ENCODE measurements at places on chromosomes 6 and 20. TPM values are rescaled to one million over a fixed set of nuclear protein-coding genes. Genes with fewer than 3 reads are reported as not detected.

SLC25A27 gene
- total RNA-seq: 19.1 TPM

HLA-DRB5 gene
- 279 TPM for total RNA-seq

SLC32A1 gene
- total RNA-seq: not detected

HRH3 gene
- not detected for total RNA-seq

RSPO3 gene
- 8.0 TPM for total RNA-seq

ANKRD6 gene
- 17.7 TPM for total RNA-seq

HCRTR2 gene
- total RNA-seq: not detected

CITED2 gene
- 275 TPM for total RNA-seq

GRCh38 chr6:33717934-33718455 lies 6.5 kb upstream of the UQCC2 start:
- no peak for DNase-seq

- DNase-seq: no peak
Observed at GRCh38 chr6:43724354-43724753, 36.8 kb upstream of the MRPS18A start.

DNA sequence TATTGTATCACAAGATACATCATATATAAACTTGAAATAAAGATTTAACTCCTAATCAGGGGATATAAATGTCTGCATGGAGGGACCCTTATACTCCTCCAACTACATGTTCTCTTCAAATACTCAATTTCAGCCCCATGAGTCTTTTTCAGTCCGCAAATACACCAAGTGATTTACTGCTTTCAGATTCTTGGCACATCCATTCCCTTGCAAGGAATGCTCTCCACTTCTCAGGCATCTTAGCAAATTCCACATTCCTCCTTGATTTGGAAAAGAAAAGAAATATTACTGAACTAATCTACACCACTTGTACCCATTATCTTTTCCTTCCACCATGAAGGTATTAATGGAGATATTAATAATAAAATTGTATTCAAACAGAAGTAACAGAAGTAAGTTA lies 999.4 kb upstream of the GJE1 start:
- DNase-seq: no peak

DNA sequence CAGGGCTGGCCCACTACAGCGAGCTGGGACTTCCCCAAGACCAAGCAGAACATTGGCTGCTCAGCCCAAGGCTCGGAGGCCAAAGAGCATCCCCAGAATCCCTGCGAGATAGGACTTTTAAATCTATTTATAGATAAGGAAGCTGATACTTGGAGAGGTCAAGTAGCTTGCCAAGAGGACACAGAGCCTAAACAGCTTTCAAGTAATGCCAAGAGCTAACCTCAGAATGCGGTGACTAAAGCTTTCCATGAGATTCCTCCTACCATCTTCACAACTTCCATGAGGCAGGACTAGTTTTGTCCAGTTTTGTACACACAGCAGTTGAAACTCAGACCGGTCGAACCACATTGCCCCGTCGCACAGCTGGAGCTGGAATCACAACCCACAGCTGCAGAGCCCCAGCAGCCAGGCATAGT lies 168.1 kb upstream of the TOP1 start:
- no peak for DNase-seq

DNA sequence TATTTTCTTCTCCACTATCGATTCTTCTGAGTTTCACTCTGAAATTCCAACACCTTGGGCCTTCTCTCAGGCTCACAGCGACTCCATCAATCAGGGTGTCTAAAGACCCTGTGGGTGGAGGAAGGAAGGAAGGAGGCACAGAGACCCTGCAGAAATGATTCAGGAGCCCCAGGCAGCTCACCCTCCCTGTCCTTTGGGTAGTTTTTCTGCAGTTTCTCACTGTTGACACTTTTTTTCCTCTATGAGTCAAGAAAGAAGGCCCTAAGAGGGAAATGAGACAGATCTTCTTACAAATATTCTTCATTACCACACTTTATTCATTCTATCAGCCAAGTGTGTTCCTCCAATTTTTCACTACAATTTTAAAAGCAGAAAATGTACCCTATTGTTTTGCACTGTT lies 34.2 kb upstream of the TBXT start:
- no peak for DNase-seq

DNA sequence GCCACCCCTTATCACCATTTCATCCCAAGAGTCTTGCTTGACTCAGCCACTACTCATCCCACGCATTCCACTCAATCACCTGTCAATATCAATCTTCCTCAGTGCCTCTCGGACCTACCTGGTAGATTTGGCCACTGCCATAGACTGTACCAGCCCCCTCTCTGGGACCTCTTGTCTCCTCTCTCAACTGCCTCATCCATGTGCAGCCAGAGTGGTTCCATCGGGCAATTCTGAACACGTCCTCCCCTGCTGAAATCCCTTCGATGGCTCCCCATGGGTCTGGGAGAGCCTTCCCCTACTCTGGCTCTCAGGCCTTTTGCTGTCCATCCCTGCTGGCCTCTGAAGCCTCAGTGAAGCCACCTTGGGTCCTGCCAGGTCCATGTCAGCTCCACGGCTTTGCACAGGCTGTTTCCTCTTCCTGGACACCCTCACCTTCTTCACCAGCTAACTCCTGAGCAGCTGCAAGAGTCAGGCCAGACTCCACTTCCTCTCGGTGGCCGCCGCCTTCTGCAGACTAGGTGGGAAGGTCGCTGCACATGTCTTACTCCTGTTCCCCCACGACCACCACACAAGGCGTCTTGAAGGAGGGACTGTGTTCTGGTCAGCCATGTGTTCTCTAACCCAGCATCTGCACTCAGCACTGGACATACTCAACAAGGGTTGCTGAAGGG lies 120.4 kb downstream of the TOX2 start:
- no peak for DNase-seq

- peak; percentile 88 for DNase-seq
Observed at GRCh38 chr6:160030103-160030502, 61.2 kb downstream of the IGF2R start.

DNA sequence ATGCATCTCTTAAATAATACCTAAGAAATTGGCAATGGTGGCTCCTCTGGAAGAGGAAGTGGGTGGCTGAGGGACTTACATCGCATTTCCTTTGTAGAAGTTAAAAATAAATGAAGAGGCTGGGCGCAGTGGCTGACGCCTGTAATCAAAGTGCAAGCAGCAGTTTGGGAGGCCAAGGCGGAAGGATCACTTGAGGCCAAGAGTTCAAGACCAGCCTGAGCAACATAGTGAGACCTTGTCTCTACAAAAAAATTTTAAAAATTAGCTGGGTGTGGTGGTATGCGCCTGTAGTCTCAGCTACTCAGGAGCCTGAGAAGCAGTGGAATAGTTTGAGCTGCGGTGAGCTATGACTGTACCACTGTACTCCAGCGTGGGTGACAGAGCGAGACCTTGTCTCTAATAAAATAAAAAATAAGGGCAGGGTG lies 12.2 kb upstream of the NCOA3 start:
- DNase-seq: peak; percentile 60

- no peak for DNase-seq
Observed at GRCh38 chr6:34308483-34308882, 59.7 kb upstream of the SMIM29 start.

- no peak for DNase-seq
Observed at GRCh38 chr20:36571564-36572504, 1.6 kb upstream of the TGIF2 start.

DNA sequence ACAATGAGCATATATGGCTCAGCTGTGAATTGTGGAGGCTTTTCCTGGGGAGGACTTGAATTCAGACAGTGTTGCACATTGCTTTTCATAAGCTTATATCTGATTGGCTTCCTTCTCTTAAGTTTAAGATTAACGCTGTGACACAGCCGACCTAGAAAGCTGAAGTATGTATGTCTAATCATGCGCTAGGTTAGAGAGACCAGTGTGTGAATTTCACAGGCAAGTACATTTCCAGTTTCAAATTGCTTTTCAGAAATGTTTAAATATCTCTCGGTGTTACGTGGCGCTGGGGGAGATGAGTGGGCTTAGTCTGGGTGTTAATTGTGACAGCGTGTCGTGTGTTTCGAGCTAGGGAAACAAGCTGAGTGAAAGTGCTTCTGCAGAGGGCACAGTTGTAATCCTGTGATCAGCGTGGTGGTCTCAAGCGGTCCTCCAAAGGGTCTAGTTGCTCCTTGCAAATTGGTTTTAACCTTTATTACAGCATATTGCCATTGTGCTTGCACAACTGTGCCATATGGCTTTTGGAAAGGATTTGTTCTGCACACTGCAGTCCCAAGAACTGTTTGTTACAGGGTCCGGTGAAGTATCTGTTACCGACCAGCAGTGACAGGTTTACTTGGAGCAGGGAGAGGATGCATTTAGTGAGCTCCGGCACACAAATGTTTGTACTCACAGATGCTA lies 166.6 kb downstream of the SASH1 start:
- DNase-seq: no peak

- no peak for DNase-seq
Observed at GRCh38 chr20:59334651-59335300, 34.4 kb downstream of the EDN3 start.

DNA sequence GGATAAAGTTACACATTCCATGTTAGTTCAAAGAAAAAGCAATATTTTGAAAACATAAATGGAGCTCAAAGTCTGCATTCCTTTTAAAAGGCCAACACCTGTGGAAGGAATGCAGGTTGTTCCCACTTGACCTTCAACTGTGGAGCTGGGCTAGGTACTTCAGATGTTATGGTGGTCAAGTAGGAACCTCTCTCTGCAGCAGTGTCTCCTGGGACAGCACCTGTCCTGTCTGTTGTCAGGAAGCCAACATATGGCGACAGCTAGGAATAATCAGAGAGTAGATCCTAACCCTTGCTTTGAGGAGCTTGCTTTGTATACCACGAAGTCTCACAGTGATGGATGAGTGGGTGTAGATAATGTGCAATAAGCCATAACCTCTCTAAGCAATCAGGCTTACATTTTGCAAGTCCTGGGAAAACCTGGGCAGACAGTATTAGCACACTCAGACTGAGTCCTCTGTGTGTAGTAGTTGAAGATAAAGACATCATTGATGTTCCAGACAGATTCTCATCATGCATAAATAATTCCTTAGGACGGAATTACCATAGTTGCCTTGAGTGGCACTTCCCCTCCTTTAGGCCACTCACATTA lies 347.5 kb downstream of the PRL start:
- DNase-seq: no peak

DNA sequence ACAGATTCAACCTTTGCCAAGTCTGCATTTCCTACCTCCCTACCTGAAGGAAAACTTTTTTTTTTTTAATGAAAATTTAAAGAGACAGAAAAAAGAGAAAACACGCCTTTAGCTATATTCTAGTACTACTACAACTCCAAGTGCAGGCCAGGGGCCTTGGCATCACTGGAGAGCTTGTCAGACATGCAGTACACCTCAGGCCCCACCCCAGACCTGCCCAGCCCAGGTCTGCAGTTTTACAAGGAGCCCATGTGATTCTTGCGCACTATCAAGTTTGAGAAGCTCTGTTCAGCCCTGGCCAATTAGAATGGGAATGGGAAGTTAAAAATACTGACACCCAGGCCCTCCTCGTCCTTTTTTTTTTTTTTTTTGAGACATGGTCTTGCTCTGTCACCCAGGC lies 85.0 kb downstream of the NFATC2 start:
- DNase-seq: no peak
